ENCODE measurements at places on chromosomes 11 and 22. TPM values are rescaled to one million over a fixed set of nuclear protein-coding genes. Genes with fewer than 3 reads are reported as not detected.

The CLMP gene
- total RNA-seq = 42.0 TPM

The APOL4 gene
- 14.3 TPM for total RNA-seq

The TRMT2A gene
- total RNA-seq = 29.3 TPM

The SERGEF gene
- 60.0 TPM for total RNA-seq

The ETS1 gene
- 18.9 TPM for total RNA-seq

The PDGFB gene
- 11.3 TPM for total RNA-seq

The KCNJ5 gene
- 4.4 TPM for total RNA-seq

The TMEM258 gene
- 89.0 TPM for total RNA-seq

The DBX1 gene
- not detected for total RNA-seq

The MMP7 gene
- total RNA-seq = not detected

The SCGB1C1 gene
- not detected for total RNA-seq

The OR2D2 gene
- 1.4 TPM for total RNA-seq

The OR52J3 gene
- not detected for total RNA-seq

The GDPD4 gene
- not detected for total RNA-seq

The PATE3 gene
- total RNA-seq = not detected

The FBLN1 gene
- total RNA-seq = 27.0 TPM

The ANO9 gene
- not detected for total RNA-seq

The MUC2 gene
- total RNA-seq = not detected

The SYTL2 gene
- 13.1 TPM for total RNA-seq

The KRTAP5-2 gene
- total RNA-seq = not detected

The NNMT gene
- total RNA-seq = 0.92 TPM

The KMT2A gene
- 59.5 TPM for total RNA-seq

The HTR3A gene
- 0.23 TPM for total RNA-seq

The MFNG gene
- 4.2 TPM for total RNA-seq

The MMP12 gene
- total RNA-seq = not detected

Data from diencephalon (tissue), 1 donor.